ENCODE measurements at places on chromosomes 5 and 9. TPM values are rescaled to one million over a fixed set of nuclear protein-coding genes. Genes with fewer than 3 reads are reported as not detected.
A peak's percentile ranks its signal among the peaks of the same experiment; 100 is the strongest.

GRCh38 chr9:70406434-70406862, 8.0 kb downstream of the KLF9 start:
- DNase-seq = no peak

DNA sequence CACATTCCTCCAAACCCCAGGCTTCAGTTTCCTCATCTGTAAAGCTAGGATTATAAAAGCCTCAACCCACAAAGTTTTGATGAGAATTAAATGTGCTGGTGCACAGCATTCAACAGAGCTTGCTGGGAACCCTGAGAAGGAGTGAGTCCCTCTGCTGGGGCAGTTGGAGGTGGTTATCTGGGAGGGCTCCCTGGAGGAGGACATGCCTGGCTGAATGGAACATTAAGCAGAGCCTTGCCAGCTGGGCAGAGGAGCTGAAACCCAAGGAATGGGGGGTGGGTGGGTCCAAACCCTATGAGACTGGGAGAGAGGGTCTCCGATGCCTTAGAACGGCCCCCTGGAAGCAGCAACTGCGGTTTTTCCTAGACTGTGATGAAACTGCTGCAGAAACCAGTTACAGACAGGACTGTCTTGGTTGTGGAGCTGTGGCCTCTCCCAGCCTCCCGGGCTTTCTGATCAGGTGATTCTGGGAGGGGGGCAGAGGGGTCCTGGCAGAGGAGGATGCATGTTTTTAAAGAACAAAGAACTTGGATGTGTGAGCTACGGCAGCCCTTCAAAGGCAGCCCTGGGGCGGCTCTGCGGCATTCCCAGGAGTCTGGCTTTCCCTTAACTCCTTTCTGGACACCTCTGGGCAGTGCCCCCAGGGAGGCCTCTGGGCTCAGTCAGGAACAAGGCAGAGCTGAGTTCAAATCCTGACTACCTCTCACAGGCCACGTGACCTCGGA, 20.8 kb downstream of the FIBCD1 start:
- no peak for DNase-seq

DNA sequence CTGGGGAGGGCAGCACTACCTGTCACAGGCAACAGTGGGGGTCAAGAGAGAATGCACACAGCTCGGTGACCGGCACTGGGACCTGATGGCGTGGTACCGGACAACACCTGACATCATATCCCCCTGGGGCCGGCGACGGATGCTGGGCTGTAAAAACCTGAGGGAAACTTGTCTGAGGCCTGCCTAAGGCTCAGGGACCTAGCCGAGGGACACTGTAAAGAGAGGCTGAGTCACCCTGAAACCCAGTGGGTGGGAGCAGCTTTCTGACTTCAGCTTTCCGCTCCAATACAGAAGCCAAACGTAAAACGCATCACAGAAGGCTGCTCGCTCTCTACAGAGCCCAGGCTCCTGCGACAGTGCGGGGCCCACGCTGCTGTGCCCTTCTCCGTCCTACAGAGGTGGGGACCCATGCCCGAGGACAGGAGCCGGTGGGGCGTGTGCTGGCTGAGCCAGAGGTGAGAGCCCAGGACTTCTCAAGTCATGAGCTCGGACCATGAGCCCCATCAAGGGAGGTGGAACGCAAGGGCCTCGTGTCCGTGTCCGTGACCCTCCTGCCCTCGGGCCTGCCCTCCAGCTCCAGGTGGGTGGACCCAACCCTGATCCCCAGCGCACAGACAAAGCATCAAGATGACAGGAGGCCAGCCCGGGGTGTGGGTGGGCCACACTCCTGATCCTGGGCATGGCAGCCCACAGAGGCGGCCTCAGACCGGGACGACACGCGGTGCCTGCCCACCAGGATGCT, 5.3 kb downstream of the RALGDS start:
- no peak for DNase-seq

GABRA1 gene
- polyA plus RNA-seq = not detected

GRCh38 chr9:99785010-99785590, 36.6 kb upstream of the NR4A3 start:
- DNase-seq = no peak

DNA sequence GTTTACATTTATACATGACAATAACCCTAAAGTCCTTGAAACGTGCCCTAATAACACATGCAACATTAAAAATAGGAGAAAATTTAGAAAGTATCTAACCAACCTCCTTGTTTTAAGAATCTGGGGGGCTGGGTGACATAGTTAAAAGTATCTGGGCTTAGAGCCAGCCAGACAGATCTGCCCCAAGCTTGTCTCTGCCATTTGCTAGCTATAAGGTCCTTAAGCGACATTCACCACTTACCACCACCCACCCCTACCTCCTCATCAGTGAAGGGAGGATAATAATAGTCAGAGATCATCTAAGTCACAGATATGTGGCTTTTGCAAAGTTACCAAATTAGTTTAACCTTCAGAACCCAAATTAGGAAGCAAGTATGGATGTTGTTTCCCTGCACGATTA, 33.8 kb upstream of the CAST start:
- no peak for DNase-seq

DNA sequence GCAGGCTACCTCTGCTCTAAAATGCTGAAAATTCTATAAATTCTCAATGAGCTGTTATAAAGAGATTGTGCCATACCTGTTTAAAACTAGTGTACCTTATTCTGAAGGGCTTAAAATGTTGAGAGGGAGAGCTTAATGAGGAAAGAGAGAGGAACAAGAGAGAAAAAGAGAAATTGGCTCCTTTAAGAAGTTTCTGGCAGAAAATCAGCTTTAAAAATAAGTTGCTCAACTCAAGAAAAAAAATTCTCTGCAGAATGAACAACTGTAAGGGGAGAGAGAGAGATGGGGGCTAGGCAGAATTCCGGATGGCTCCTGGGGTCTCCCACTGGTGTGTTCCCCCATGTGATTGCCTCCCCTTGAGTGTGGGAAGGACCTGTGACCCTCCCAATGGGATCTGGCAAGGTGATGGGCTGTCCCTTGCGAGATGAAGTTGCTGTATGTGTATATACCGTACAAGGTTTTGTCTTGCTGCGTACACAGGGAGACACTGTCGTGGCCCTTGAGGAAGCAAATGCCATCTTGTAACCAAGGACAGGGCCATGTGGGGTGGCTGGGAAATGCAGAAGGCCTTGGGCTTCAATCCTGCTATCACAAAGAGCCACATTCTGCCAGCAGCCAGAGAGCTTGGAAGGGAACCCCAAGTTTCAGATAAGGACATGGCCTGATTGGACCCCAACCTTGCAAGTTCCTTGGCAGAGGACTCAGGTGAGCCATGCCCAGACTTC, 64.3 kb upstream of the S1PR3 start:
- no peak for DNase-seq

NSA2 gene
- 352 TPM for polyA plus RNA-seq

GRCh38 chr5:88847420-88847819, 35.6 kb downstream of the MEF2C start:
- no peak for DNase-seq

DNA sequence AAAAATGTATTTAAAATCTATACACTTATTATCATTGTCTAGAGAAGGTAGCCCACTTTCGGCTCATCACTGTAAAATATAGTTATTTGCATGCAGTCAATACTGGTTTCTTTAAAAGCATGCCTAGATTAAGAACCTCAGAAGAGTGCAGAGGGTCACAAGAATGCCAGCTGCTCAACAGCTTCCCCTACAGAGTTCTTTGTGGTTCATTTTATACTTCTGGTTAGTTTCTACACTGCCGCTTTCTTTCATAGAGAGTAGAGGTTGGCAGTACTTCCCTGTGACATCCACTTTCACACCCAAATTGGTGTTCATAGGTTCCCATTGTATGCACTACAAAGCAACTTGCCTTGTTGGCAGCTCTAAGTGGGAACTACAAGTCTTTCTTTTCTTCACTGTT, 137.3 kb downstream of the KIAA0825 start:
- DNase-seq = no peak

GRCh38 chr5:1468247-1468612, 23.0 kb upstream of the SLC6A3 start:
- DNase-seq = no peak

- no peak for DNase-seq
Observed at GRCh38 chr5:67942421-67942820, 273.1 kb upstream of the PIK3R1 start.

CCIN gene
- polyA plus RNA-seq = 0.52 TPM

- DNase-seq = no peak
Observed at GRCh38 chr5:93819668-93820067, 78.3 kb upstream of the POU5F2 start.

DNA sequence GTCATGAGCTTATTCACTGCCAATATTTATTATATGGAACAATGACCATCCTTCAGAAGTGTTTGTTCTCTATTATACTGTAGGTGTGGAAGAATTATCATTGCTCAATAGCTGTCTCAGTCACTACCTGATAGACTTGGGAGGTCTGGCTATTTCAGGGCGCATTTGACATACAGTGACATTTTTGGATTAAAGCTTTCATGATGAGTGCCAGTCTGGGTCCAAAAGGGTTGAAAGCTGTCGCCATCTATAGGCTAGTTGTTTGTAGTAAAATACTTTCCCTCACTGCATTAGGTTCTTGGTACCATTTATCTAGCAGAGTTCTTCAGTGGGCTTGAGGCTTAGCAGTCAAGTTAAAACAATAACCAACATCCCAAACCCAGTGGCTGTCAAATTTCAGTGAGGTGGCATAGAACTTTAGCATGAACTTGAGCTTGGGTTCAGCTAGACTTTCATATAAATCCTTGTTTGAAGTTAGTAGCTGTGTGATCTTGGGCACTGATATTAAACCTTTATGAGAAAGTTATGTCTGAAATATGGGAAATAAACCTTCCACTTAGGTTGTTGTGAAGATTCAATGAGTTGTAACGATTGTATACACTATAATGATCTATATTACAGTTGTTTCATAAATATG, 110.5 kb upstream of the CDKN2B start:
- DNase-seq = no peak

GRCh38 chr9:129596541-129597331, 24.2 kb downstream of the C9orf50 start:
- DNase-seq = no peak

IL9 gene
- not detected for polyA plus RNA-seq

DNA sequence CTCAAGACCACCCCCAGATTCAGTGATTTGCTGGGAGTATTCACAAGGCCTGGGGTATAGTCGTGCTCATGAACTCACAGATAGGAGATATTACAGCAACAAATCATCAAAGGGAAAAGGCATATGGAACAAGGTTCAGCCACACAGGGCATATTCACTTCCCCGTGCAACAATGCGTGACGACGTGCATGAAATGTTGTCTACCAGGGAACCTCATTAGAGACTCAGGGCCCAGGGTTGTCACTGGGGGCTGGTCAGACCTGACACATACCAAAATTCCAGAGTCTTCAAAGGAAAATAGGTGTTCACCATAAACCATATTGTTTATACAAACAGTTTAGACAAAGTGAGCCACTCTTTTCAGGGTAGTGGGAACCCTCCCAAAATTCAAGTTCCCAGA, 212.4 kb downstream of the RFK start:
- no peak for DNase-seq

DNA sequence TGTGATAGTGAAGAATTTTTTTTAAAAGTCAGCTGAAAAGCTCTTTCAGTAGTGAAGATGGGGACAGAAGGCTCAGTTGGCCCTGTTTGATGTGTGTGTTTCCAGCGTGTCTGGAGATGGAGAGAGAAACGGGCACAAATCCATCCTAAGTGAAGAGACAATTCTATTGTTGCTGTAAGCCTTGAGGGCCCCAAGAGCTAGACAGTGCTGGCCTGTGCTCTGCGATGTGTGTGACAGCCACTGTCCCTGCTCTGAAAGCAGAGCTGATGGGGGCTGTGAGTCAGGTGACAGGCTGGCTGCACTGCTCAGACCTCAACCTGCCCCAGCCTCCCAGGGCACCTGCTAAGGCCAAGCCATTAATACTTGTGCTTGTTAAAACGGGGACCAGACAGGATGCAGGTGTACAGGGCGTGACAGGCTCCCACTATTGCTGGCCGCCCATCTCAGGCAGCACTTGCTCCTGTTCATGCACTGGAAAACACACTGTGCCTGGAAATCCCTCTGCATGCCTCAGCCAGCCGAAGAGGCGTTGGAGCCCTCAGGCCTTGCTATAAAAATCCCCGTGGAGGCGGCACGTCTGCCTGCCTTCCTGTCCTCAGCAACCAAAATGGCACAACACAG, 44.6 kb upstream of the SEMA4D start:
- DNase-seq = no peak

DNA sequence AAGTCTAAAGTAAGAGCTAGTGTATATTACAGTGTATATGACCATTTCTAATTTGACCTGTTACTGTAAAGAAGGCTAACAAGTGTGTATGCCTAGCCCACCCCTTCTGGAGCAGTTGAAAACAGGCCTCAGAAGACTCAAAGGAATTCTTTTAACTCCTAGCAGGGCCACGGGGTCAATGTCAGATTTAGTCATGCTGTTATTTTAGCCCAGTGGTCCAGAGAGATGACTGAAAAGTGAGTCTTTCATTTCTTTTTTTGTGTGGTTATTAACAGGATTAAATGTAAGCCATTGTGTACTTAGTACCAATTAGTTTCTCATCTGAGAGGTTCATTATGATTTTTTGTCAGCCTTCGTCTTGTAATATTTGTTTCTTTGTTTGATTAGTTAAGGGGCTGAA, 24.4 kb downstream of the ZCCHC7 start:
- peak; percentile 12 for DNase-seq

- DNase-seq = no peak
Observed at GRCh38 chr9:37920471-37921167, 16.7 kb upstream of the SLC25A51 start.

- DNase-seq = no peak
Observed at GRCh38 chr5:114113604-114114003, 248.3 kb upstream of the KCNN2 start.

WNT8A gene
- polyA plus RNA-seq = 0.19 TPM

DNA sequence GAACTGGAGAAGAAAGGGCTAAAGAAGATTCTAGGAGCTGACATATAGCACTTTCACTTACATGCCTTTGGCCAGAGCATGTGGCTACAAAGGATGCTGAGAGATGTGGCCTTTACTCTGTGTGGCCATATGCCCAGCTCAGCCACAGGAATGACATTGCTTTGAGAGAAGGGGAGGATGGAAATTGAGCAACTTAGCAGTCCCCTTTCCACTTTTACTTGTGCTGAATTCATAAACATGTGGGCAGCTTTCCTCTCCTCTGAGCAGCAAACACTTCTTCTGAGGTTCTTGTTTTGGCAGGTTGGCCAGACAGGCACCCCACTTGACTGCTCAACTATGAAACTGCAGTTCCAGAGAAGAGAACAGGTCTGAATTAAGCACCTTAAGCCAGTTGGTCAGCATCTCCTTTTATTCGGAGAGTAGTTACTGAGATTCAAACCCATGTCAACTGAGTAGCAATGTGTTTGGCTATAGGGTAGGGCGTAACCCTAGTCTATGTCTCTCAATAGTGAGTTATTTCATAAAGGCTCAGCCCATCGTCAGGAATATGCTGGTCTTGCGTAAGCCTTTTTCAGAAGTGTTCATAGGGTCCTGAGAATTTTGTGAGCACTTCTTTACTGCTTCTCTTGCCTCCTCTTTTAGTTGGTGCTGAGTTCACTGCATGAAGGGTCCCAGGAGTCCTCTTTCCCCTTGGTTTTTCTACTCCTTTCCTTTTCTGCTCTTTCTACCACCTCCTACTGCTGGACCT, 134.5 kb downstream of the PALM2AKAP2 start:
- no peak for DNase-seq

DNA sequence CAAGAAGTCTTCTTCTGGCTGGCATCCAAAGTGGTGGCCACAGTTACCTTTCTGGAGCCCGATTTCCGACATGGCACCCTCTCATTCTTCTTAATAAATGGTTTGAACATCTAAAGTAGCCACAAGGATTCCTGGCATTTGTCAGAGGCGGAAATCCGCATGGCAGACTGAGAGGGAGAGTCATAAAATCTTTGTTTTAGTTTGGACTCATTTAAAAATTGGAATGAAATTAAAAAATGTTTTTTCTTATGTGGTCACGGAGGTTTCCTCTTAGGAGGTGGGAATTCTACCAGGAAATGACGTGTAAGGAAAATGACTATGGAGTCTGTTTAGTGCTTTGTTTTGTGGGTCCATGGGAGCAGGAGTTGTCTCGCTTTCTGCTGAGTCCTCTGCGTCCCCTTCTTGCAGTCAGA, 133.0 kb upstream of the PTCH1 start:
- DNase-seq = no peak
